ENCODE measurements at places on chromosomes 7 and 10.
A peak's percentile ranks its signal among the peaks of the same experiment; 100 is the strongest.

GRCh38 chr7:20411372-20411771 is 80.7 kb downstream of the ITGB8 start:
- no peaks in the 10 kb centered on the region for H3K4me1 ChIP-seq
- H3K27me3 ChIP-seq, result no peaks in the 10 kb centered on the region
- no peak for DNase-seq
- no peak overlapping the region for H3K27ac ChIP-seq
- no peaks in the 10 kb centered on the region for H3K36me3 ChIP-seq

- no peak overlapping the region for H3K4me3 ChIP-seq
- H3K4me1 ChIP-seq, result no peaks in the 10 kb centered on the region
- peaks cover 89% of the 10 kb centered on the region for H3K27me3 ChIP-seq
- DNase-seq, result no peak
- H3K36me3 ChIP-seq, result no peaks in the 10 kb centered on the region
- no peak overlapping the region for H3K27ac ChIP-seq
Measured at GRCh38 chr7:142913051-142913450, 20.5 kb downstream of the TRPV5 start.

DNA sequence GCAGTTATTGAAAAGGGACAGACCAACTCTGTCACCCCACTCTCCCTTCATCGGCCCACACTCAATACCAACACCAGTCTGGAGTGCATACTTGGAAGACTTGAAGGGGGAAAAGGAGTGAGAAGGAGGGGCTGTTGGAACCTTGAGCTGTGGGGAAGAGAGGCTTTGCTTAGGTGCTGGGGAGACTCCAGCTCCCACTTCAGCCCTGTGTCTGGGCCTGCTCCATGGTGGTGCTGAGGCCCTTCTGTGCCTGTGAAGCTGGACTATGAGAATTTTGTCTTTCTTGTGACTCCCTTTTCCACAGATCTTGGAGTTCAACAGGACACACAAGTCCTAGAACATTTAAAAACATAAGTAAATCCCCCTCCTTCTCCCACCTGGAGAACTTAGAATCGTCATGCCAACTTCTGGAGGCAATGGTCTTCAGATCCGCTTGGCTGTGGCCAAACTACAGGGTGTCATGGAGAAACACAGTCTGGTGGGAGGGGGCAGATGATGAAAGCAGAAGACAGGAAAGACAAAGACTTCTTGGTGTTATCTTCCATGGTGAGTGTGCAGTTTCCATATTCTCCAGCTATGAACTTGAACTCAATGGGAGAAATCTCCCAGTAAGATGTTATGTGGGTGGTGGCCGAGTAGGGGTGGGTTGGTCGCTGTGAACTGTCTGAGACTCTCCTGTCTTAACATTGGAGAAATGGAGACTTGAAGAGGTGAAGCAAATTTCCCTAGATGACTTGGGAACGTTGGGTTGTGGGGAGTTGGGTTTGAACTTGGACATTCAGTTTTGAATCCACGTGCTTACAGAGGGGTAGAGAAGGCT is 18.4 kb upstream of the GIMAP8 start:
- H3K36me3 ChIP-seq, result no peaks in the 10 kb centered on the region
- H3K27ac ChIP-seq, result no peak overlapping the region
- peaks cover 16% of the 10 kb centered on the region for H3K4me1 ChIP-seq
- no peak overlapping the region for H3K4me3 ChIP-seq
- DNase-seq, result no peak

- no peak for DNase-seq
- H3K4me1 ChIP-seq, result peaks cover 69% of the 10 kb centered on the region
- peaks cover 78% of the 10 kb centered on the region for H3K36me3 ChIP-seq
- no peak overlapping the region for H3K4me3 ChIP-seq
Measured at GRCh38 chr10:22580711-22581110, 133.7 kb downstream of the PIP4K2A start.

DNA sequence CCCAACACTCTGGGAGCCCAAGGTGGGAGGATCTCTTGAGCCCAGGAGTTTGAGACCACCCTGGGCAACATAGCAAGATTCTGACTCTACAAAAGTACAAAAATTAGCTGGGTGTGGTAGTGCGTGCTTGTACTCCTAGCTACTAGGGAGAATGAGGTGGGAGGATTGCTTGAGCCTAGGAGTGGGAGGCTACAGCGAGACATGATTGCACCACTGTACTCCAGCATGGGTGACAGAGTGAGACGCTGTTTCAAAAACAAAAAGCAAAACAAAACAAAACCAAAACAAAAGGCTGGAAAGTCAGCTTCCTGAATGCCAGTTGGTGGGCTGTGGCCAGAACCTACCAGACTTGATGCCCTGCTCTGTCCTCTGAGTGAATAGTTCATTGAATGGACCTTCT is 242.8 kb downstream of the PHTF2 start:
- H3K27ac ChIP-seq, result peak overlapping the region; percentile 41
- no peaks in the 10 kb centered on the region for H3K36me3 ChIP-seq
- no peak for DNase-seq

GRCh38 chr7:142939226-142939910 is at the start of gene LLCFC1:
Gene LLCFC1, plus strand, starts transcription at chr7:142939484. Its CDS starts 138 bp downstream, at chr7:142939622.
- H3K27me3 ChIP-seq, result peaks cover 49% of the 10 kb centered on the region
- DNase-seq, result no peak
- H3K27ac ChIP-seq, result no peak within 1 kb of the TSS
- H3K4me3 ChIP-seq, result no peak within 1 kb of the TSS
- H3K36me3 ChIP-seq, result no peaks in the 10 kb centered on the region
- H3K4me1 ChIP-seq, result no peaks in the 10 kb centered on the region

DNA sequence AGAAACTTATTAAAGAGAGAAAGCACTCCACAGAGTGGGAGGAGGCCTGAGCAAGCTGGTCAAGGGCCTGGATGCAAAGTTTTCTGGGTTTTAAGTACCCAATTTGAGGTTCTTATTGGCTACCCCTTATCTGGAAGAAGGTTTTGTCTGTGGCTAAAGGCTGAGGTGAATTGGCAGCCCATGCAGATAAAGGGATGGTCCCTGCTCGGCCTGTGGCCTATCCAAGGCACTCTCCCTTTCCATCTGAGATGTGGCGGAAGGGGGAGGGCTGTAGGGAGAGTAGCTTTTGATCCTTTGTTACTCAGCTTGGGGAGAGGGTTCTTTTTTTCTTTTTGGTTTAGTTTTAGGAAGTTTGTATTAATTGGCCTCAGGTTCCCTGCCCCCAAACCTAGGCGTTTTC is 465.1 kb downstream of the ATRNL1 start:
- H3K27me3 ChIP-seq, result no peaks in the 10 kb centered on the region
- no peaks in the 10 kb centered on the region for H3K36me3 ChIP-seq
- DNase-seq, result no peak
- no peaks in the 10 kb centered on the region for H3K4me1 ChIP-seq
- H3K27ac ChIP-seq, result no peak overlapping the region

GRCh38 chr7:54581511-54581910 is 39.3 kb downstream of the VSTM2A start:
- DNase-seq, result no peak
- no peaks in the 10 kb centered on the region for H3K27me3 ChIP-seq
- no peaks in the 10 kb centered on the region for H3K4me1 ChIP-seq
- no peak overlapping the region for H3K4me3 ChIP-seq

DNA sequence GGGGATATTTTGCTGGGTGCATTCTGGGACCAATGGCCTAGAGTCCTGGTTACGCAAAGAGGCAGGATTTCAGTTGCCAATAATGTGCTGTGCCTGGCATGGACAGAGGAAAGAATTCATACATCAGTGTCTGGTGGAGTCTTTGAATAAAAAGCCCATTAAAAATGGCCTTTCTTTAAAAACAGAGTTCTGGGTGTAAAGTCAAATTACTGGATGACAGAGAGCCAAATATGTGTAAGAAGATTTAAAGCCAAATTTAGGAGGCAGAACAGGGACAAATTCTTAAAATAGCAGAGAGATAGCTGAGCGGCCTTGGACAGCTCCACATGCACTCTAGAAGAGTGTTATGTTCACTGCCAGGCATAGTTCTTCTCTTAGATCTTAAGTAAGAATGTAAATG is 60.8 kb upstream of the MEOX2 start:
- no peaks in the 10 kb centered on the region for H3K36me3 ChIP-seq
- no peak overlapping the region for H3K4me3 ChIP-seq
- H3K4me1 ChIP-seq, result no peaks in the 10 kb centered on the region
- no peaks in the 10 kb centered on the region for H3K27me3 ChIP-seq
- DNase-seq, result no peak

DNA sequence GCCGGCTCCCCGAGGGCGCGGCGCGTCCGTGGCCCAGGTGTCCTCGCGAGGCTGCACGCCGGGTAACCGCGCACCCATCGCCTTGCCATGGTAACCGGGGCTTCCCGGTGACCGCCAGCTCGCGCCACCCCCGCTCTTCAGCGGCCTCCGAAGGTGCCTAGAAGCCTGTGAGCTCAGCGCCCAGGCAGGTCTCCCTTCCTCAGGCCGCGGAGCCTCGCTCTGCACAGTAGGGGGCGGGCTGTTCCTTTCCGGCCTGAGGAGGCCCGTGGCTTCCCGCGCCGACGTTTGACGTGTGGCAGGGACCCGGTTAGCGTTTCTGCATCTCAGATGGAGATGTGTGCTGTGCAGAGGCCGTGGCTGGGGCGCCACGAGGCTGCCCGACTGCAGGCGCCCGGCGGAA is 117.1 kb downstream of the DYNC2I1 start:
- H3K27me3 ChIP-seq, result no peaks in the 10 kb centered on the region
- peaks cover 16% of the 10 kb centered on the region for H3K4me1 ChIP-seq
- DNase-seq, result peak; percentile 50
- H3K4me3 ChIP-seq, result no peak overlapping the region
- peaks cover 4% of the 10 kb centered on the region for H3K36me3 ChIP-seq

DNA sequence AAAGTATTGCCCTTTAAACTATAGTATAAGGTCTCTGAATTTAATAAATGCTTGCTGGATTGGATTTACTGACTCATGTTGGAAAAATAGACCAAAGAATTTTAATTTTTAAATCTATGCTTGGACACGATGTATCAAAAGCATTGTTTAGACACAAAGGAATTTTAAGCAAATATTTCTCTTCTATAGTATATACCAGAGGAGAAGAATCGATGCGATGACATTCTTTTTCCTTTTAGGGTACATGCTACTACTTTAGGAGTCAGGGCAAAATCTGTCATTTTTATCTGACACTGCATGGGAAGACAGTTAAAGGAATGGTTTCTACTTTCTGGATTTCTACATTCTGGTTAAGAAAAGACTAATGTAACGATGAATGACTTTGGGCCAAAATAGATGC is 339.9 kb downstream of the BMPER start:
- H3K36me3 ChIP-seq, result peaks cover 2% of the 10 kb centered on the region
- no peaks in the 10 kb centered on the region for H3K27me3 ChIP-seq
- no peak overlapping the region for H3K4me3 ChIP-seq
- no peak overlapping the region for H3K27ac ChIP-seq

GRCh38 chr7:68041554-68041953 is 1044.9 kb downstream of the TYW1 start:
- H3K27me3 ChIP-seq, result no peaks in the 10 kb centered on the region
- no peaks in the 10 kb centered on the region for H3K4me1 ChIP-seq
- no peak overlapping the region for H3K4me3 ChIP-seq
- no peak for DNase-seq
- H3K27ac ChIP-seq, result no peak overlapping the region

DNA sequence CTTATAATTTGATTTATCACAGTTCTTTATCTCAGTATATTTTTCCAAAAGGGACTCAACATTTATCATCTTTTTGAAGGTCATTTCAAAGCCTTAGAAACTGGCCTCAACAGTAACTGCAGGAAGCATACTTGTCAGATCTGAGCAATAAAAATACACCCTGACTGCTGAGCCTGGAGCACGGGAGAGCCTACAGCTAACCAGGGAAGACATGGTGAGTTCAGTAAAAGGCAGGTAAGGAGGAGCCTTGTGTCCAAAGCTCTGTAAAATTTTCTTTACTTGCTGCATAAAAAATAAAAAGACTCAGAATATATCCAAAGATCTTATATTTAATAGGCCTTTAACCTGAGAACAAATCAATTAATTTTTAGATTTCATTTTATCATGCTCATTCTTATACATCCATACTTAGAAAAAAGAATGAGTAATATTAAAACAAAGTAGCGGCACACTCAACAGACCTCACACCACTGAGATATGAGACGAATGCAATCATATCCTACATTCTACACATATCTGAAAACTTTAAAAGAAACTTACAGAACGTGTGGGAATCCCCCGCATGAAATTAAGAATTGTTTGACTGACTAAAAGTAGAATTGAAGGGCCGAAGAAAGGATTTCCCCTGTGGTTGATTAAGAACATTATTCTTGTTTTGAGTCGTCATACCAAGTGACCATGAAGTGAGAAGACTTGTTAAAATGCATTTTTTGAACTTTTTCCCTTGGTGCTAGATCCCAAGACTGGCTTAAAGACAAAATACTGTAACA is 296.4 kb upstream of the MKLN1 start:
- no peak for DNase-seq
- peaks cover 83% of the 10 kb centered on the region for H3K4me1 ChIP-seq
- peak overlapping the region; percentile 73 for H3K27ac ChIP-seq
- H3K4me3 ChIP-seq, result peak overlapping the region; percentile 57
- no peaks in the 10 kb centered on the region for H3K27me3 ChIP-seq
- H3K36me3 ChIP-seq, result peaks cover 63% of the 10 kb centered on the region

DNA sequence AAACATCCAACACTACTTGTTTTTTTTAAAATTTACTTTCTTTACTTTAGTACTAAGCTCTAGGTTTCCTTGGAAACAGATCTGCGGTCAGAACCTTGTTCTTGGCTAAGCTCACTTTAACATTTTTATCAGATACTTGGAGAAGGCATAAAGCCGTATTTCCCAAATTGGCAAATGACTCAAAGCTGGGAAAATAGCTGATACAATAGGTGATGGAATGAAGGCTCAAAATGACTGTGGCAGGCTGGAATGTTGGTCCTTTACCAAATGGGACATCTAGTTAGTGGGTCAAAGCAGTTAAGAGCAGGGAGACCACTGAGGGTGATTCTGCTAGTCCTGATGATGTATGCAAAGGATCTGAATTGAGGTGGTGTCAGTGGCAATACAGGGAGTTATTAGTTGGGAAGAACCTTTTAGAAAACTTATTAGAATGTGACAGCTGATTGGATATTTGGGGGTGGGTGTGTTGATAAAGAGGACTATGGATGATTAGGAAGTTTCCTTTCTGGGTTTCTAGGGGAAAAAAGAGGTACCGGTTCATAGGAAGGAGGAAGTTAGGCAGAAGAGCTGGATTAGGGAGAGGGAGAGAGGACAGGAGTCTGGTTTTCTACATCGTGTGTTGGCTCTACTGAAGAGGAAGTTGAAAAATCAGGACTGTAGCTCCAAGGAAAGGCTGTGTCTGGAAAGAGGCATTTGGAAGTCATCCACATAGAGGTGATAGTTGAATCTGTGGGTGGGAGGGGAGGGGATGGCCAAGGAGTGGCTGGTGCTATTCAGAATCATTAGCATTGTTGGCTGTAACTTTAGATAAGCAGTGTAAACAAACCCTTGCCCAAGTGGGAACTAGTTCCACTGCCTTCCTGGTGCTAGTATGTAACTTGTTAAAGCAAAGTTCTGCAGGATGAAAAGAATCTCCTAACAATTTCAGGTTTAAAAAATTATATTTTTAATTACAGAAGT is 13.1 kb downstream of the PLCE1 start:
- H3K4me1 ChIP-seq, result no peaks in the 10 kb centered on the region
- peaks cover 21% of the 10 kb centered on the region for H3K27me3 ChIP-seq
- peaks cover 2% of the 10 kb centered on the region for H3K36me3 ChIP-seq
- H3K4me3 ChIP-seq, result no peak overlapping the region
- H3K27ac ChIP-seq, result no peak overlapping the region

- no peaks in the 10 kb centered on the region for H3K36me3 ChIP-seq
- H3K4me1 ChIP-seq, result no peaks in the 10 kb centered on the region
- no peak overlapping the region for H3K27ac ChIP-seq
- H3K4me3 ChIP-seq, result no peak overlapping the region
- no peak for DNase-seq
Measured at GRCh38 chr7:6359021-6359420, 86.6 kb upstream of the CYTH3 start.
